ENCODE measurements at places on chromosomes 13 and 19.

DNA sequence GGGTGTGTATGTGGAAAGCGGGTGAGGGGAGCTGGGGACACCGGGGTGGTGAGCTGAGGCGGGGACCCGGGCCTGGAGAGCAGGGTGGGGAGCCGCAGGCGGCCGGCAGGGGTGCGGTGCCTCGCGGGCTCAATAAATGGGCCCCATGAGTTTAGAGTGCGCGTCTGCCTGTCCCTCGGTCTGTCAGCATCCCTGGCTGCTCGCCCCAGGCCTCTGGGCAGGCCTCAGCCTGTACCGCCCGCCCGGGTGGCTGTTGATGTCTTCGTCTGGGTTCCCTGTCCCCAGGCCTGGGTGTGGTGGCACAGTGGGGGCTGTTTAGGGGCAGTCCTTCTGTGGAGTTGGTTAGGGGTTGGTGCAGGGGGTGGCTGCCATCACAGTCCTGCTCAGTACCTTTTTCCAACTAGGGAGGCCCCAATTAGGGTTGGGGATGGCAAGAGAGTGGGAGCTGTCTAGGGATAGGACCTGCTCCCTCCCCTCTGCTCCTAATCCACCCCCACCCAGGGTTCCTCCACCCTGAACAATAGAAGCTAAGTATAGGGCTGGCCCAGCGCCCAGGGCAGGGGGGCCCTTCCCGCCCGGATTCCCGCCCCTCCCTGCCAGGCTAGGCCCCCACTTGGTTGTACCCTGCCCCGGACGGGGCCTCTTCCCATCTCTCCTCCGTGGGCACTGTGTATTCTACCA is 12.2 kb downstream of the CIC start:
- DNase-seq = peak; percentile 48

GRCh38 chr19:40750874-40751537 is at the start of gene SNRPA:
Gene SNRPA (plus strand): TSS chr19:40751203. CDS start chr19:40751409, 206 bp downstream.
- peak; percentile 97 for DNase-seq

- no peak for DNase-seq
These were observed 54.1 kb downstream of the WDFY2 start for GRCh38 chr13:51638216-51638871.

DNA sequence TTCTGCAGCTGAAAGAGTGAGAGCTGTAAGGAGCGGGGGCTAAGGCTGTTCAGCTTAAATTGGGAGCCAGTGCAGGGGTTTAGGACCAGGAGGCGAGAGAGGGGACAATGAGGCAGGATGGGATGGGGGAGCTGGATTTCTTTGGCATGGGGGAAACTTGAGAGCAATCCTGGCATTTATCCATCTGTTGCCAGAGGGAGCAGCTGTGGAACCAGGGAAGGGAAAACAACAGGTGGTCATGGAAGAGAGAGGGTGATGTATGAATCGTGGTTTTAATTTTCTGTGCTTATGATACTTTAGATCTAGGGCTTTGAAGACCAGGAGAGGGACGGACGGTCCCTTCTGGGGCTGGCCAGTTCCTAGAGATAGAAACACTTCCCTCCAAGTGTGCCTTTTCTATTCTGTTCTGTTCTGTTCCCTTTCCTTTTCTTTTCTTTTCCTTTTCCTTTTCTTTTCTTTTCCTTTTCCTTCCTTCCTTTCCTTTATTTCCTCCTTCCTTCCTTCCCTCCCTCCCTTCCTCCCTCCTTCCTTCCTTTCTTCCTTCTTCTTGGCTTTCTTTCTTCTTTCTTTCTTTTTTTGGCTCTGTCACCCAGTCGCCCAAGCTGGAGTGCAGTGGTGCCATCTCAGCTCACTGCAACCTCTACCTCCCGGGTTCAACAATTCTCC is 16.0 kb upstream of the CCL25 start:
- no peak for DNase-seq

DNA sequence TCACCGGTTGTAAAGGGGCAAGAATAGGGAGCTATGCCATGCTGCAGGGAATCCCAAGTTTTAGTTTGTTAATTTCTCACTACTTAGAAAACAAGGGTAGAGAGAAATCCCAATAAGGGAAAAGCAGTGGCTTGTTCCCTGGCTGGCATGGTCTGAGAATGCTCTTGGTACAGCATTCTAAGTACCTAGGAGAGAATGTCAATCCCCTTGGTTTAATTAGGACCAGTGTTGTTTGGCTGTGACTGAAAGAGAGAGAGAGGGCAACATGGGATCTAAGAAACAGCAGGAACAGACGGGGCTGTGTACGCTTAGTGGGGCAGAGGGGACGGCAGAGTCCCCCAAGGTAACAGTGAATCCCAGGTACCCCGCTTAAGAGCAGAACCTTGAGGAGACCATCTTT is 228.8 kb downstream of the PCDH9 start:
- no peak for DNase-seq

GRCh38 chr19:33486936-33487811 is 34.4 kb downstream of the PEPD start:
- DNase-seq = no peak

GRCh38 chr19:55088543-55089341 is 13.1 kb downstream of the EPS8L1 start:
- peak; percentile 78 for DNase-seq

GRCh38 chr13:92265408-92265807 is 867.0 kb downstream of the GPC5 start:
- DNase-seq = no peak
